ENCODE measurements at places on chromosomes 6 and 20.
A peak's percentile ranks its signal among the peaks of the same experiment; 100 is the strongest.

DNA sequence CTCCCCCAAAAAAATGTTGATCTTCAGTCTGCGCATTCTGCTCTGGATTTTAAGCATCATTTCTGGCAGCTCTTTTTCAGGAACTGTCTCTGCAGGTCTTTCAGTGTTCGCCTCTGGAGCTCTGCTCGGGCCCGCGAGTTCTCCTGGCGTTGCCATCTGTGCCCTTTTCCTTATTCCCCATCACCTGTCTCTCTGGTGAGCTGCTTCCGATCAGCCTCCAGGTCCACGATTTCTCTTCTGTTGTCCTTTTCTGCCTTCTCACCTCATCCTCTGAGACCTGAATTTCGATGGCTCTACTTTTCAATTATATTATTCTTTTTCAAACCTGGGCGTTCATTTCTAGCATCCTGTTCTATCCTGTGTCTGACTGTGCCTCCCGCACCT lies 590 bp upstream of the MAP1LC3A start:
- DNase-seq: no peak

GRCh38 chr6:134739299-134740026 lies 210.4 kb downstream of the ALDH8A1 start:
- DNase-seq: no peak

DNA sequence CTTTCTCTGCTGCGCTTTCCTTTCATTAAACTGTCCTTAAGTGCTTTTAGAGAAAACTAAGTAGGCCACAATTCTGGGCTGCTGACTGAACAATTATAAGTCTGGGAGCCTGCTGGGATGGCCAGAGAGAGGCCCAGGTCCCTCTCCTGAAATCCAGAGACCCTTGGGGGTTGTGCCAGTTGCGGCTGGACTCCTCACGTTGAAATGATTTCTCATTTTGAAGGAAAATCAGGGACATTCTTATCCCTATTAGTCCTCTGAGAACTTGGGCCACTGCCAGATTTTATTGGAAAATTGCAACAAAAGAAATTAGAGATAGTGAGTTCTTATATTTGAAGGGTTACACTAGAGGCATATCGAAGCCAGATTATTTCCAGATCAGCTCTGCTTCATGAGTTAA lies 145.1 kb downstream of the CLIC5 start:
- DNase-seq: no peak

DNA sequence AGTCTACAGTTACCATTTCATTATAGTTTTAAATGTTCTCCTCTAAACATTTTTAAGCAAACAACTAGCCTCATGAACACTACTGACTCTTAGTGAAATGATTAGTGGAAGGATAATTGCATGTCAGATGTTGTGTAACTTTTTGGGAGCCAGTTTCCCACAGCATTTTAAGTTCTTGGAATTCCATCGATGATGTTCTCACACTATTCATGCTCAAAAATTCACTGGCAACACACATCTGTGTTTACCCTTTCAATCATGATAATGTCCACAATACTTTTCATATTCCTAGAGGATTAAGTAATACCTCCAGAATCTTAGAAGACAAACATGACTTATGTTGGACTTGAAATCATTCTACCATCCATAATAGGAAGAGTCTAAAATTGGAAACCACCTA lies 678.1 kb upstream of the ID4 start:
- no peak for DNase-seq

DNA sequence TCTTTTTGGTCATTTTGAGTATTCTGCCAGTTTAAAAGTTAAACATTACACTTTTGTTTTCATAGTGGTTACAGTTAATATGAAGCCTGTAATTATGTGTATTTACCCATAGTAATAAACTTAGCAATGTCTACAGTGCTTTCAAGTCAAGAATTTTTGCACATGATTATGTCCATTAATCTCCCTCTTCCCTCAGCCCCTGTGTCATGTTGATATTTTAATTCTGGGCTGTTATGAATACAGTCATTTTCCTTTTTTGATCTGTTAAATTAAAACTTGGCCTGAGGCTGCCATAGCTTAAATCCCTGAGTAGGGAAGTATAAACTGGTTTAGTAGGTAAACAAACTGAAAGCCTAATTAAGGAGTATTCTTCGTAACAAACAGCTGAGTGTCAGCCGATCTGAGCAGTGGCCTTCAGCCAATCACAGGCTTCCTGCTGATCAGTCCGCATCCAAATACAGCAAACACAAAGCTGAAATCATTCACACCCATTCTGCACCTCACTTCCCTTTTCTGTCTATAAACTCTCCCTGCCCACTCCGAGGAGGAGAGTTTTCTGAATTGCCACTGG lies 9.5 kb upstream of the SFT2D1 start:
- DNase-seq: no peak

- no peak for DNase-seq
Measured at GRCh38 chr6:146896062-146896813, 297.5 kb downstream of the ADGB start.

DNA sequence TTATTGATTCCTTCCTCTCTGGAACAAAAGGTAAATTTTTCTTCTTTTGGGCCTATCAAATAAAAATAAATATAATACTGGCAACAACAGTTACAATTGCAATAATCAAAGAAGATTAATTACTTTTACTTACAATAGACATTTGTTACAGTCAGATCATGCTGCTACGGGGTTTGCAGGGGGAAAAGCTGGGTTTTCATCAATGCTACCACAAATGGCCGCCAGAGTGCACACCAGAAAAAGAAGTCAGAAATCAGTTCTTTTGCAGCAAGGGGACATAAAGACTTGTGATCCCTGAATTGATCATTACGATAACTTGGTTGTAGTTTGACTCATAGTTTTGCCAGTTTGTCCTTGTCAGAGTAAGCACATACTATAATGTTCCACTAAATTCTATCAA lies 714.5 kb upstream of the EYS start:
- DNase-seq: no peak

- DNase-seq: no peak
Measured at GRCh38 chr6:75489025-75489424, 4.6 kb downstream of the FILIP1 start.

DNA sequence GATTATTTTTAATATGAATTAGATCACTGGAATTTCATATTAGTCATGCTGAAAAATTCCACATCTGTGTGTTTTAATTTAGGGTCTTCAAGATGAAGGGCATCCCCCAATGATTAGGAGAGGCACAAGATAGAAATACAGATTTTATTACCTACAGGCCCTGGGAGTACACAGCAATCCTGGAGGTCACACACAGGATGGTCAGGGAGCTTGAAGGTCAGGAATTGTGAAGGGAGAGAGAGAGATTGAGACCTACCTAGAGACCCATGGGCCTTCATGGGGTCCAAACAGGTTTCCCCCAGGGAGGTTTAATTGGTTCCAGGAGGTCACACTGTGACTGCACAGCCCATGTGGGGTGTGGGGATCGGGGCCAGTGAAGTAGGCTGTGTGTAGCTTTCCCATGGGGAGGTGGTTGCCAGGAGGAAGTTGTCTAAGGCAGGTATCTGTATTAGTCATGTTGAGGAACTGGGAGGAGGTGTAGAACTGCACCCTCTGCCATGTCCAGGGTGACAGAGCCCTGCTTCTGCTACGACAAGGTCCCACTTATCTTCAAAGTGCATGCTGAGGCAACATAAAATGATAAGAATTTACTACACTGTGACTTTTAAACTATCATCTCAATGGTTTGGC lies 18.3 kb downstream of the SNX9 start:
- DNase-seq: no peak

DNA sequence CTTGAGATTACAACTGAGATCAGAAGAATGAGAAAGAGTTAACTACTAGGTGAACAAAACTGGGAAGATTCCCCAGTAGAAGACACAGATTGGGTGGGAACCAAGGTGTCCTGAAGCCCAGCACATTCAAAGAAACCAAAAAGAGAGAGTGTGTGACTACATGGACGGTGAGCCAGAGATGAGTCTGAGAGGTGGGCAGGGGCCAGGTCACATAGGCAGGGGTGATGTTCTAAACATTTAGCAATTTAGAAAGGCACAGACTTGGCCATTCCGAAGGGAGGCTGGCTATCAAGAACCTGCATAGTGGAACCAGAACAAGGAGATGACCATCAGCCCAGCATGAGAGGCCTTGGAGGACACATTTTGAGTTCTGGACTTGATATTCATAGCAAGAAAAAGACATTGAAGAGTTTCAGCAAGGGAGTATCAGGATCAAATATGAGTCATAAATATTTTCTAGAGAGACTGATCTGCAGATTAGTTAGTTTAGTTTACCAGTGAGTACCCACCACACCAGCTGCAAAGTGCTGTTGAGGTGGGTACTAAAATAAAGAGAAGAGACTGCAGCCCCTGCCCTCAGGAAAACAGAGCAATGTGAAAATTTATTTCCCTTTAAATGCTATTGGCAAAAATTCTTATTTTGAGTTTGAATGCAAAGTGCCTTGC lies 340.5 kb upstream of the PRDM1 start:
- no peak for DNase-seq

- DNase-seq: no peak
Measured at GRCh38 chr6:168390749-168391420, 50.1 kb upstream of the SMOC2 start.

- DNase-seq: no peak
Measured at GRCh38 chr6:107786179-107786578, 37.9 kb downstream of the SCML4 start.

GRCh38 chr6:35299674-35300073 lies 2.1 kb downstream of the DEF6 start:
- peak; percentile 56 for DNase-seq

DNA sequence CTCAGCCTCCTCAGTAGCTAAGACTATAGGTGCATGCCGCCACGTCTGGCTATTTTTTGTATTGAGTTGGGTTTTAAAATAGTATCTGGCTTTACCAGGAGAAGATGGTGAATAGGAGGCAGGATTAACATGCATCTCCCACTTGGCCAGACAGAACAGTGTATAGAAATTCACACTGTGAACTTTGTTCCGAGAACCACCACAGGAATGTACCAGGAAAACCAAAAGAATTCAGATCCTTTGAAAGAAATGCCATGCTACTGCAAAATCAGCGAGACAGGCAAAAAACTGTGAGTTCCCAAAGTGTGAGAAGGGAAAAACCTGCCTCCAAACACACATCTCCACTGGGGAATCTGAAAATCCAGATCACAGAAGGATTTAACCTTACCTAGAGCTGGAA lies 327.6 kb downstream of the NKAIN2 start:
- no peak for DNase-seq

- no peak for DNase-seq
Measured at GRCh38 chr6:120981835-120982234, 352.4 kb downstream of the TBC1D32 start.

DNA sequence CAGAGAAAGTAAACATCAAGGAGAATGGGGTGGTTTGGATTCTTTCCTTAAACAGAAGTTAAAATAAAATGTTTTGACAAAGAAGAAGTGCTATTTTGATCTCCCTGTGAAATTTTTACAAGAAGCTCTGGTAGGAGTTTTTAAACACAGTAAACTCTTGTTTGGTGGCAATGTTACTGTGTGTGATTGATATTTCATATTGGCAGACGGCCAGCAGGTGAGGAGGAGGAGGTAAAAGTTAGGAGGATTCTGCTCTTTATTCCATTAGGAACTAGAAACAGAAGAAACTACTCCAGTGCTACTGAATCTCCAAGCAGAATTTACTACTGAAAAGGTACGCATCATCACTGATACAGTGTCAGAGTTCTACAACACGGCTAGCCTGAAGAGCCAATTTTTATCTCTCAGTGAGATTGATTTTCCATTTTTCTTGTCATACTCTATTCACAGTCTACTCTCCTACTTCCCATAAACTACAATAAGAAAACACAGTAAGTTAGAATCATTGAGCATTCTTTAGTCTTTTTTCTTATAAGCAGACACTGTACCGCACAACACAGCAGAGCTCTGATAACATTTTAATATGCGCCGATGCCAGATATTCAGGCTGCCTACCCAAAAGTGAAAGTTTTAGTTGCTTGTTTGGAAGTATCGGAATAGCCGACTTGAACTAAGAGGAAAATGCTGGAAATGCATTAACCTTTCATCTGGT lies 21.2 kb upstream of the AFDN start:
- no peak for DNase-seq

DNA sequence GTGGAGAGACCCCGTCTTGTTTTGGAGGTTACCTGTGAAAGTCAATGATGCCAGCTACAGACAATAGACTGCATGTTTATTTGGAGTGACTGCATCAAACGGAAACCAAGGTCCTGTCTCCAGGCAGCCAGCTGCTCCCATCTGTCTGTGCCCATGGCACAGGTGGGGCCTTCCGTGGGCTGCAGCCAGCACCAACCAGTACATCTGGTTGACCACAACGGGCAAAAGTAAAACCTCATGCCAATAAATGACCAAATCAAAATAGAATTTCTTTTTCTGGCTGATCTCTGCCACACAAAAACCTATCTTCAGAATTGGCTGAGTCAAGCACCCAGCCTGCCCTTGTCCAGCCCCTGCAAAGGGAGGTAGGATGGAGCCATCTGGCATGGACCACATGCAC lies 33.5 kb downstream of the DLL1 start:
- DNase-seq: no peak

- no peak for DNase-seq
Measured at GRCh38 chr20:23344336-23344735, 6.3 kb upstream of the NXT1 start.

- DNase-seq: no peak
Measured at GRCh38 chr20:8914421-8914820, 154.5 kb upstream of the PLCB4 start.

GRCh38 chr6:170225852-170226417 lies 64.9 kb downstream of the DLL1 start:
- no peak for DNase-seq

GRCh38 chr6:137414599-137414998 lies 79.6 kb downstream of the OLIG3 start:
- DNase-seq: no peak

DNA sequence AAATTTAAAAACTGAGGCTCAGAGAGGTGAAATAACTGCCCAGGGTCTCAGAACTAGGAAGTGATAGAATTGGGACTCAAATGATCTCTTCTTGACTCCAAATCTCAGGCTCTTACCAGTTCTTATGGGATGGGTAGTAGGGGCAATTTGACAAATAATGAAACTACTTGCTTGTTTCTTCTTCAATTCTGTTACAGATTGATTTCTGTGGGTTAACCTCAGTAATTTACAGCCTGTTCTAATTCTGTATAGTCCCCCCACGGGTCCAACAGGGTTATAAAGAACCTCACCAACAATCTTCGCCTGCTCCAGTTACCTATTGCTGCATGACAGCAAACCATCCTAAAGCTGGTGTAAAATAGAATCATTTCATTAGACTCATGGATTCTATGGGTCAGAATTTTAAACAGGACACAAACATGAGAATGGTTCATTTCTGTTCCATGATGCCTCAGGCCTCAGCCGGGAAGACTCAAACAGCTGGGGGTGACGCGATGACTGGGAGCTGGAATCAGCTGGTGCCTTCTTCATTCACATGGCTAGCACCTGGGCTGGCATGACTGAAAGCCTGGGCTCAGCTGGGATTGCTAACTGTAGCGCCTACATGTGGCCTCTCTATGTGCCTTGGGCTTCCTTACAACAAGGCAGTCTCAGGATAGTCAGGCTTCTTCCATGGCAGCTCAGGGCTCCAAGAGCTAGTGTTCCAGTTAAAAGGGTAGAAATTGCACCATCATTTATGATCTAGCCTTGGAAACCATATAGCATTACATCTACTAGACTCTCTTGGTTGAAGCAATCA lies 6.6 kb upstream of the WFDC2 start:
- DNase-seq: no peak

Data from stimulated activated CD8-positive, alpha-beta memory T cell treated with anti-CD3 and anti-CD28 coated beads, Interleukin-4, amount 100 ng/mL, for 48 hours (primary cell).